Cortex of kidney (tissue), 1 donor: ENCODE measurements at places on chromosomes 4 and X.

GRCh38 chrX:47936224-47936939 is 67.4 kb downstream of the ZNF182 start:
- no peak for DNase-seq

DNA sequence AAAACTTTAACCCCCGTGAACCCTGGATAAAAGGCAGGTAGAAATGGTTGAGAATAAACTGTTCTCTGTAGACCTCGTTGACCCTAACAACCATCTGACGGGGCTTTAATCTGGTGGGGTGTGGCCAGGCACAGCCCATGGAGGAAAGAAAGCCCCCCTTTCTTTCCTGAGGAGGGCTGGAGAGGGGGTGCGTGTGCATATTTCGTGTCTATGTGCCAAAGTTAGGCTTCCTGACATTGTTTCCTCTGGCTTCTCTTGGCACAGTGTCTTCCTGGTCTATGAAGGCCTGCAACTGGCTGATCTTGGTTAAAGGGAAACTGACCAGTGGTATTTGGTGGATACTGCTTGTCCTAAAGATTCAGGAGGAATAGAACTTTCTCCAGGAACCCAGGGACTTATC is 97.1 kb downstream of the MGST2 start:
- no peak for DNase-seq

GRCh38 chrX:30865015-30865414 is 24.0 kb downstream of the TAB3 start:
- no peak for DNase-seq

- no peak for DNase-seq
These were observed 114.0 kb upstream of the DCLK2 start for GRCh38 chr4:149964001-149964796.

DNA sequence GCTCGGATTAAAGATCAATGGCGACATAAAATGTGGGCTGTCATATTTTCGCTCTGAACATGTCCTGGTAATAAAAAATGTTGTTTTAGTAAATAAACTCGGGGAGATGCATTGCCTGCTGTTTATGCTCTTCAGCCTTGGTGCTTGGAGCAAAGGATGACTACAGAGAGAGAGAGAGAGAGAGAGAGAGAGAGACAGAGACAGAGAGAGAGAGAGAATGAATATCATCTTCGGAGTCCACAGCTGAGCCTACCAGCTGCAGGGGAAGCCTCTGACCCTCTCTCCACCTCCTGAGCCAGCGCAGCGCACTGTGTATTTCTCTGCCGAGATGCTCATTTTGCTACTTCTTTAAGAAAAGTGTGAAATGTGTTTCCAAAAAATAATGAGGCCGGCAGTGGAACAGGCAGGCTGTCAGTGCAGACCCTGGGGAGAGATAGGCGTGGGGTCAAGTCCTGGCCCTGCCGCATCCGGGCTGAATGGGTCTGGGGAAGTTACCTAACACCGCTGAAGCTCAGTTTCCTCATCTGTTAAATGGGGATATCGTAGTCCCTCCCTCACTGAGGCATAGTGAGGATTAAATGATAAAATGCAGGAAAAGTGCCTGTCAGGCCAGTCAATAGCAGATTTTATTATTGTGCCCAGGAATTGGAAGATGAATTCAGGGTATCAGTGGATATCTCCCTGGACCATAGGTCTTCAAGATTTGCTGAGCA is 58.5 kb upstream of the LGI2 start:
- no peak for DNase-seq

- DNase-seq = no peak
These were observed 162.5 kb downstream of the COL4A6 start for GRCh38 chrX:108275732-108276131.

GRCh38 chr4:78056265-78057129 is 626 bp upstream of the FRAS1 start:
- peak; percentile 55 for DNase-seq
